ENCODE measurements at places on chromosomes 13 and 19.
A peak's percentile ranks its signal among the peaks of the same experiment; 100 is the strongest.

DNA sequence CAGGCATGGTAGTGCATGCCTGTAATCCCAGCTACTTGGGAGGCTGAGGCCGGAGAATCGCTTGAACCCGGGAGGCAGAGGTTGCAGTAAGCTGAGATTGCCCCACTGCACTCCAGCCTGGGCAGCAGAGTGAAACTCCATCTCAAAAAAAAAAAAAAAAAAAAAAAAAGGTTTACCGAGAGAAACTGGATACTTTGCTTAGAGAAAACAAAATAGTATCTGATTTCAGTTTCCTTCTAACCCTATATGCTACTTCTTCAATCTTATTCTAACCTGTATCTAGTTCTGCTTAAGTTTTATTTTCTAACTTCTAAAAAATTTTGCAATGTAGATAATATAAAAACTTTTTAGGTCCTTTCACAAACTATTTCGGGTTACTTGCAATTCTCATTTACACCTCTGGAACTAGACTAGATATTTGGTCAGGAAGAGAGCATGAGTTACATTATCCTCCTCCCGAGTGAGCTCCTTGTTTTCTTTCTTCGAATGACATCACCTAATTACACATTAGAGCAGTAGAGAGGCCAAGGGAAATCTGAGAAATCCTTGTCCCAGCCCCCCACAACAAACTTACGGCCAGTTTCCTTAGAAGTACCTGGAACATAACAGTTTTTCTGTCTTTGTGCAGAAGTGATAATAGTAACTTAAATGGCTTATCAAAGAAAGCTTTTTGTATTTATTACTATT lies 128.9 kb downstream of the B3GLCT start:
- no peak for DNase-seq

- DNase-seq: no peak
These were observed 137.1 kb downstream of the SLC7A1 start for GRCh38 chr13:29458419-29458818.

DNA sequence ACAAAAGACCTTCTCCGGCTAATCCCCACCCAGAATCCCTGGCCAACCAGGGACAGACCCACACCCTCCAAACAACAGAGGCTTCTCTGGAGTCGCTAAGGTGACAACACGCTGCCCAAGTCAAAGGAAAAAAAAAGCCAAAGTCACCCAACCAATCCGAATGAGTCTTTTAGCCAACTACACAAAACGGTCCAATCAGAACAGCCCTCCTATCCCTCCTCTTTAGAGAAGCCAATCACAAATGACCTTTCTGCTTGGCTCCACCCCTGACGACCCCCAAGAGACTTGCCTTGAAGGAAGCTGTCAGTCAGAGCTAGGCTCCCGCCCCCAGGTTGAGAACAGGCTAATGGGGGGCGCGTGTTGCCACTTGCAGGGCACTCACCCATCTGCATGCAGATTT lies 6.6 kb upstream of the FBXW9 start:
- peak; percentile 43 for DNase-seq

DNA sequence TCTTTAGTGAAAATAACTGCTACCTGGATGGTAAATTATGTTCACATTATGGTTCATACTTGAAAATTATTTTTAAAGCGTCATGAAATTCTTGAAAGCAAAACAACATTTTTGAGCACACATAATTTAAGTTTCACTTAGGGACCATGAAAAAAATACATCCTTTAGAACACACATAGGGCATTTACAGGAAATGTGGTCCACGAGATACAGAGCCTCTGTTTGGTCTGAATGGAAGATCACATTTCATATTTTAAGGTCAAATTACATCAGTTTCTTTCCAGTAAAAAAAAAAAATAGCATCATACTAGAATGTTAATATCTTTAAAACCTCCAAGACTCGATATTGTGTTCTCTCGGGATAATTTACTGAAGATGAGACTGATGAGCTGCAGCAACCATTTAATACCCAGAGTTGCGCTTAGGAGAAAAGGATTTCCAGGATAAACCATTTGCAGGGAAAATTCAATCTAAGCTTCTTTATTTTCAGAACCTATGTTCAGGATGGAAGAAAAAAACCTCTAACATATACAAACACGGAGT lies 720.7 kb downstream of the DIAPH3 start:
- no peak for DNase-seq

GRCh38 chr19:4388337-4389063 lies 11.8 kb downstream of the SH3GL1 start:
- DNase-seq: no peak

DNA sequence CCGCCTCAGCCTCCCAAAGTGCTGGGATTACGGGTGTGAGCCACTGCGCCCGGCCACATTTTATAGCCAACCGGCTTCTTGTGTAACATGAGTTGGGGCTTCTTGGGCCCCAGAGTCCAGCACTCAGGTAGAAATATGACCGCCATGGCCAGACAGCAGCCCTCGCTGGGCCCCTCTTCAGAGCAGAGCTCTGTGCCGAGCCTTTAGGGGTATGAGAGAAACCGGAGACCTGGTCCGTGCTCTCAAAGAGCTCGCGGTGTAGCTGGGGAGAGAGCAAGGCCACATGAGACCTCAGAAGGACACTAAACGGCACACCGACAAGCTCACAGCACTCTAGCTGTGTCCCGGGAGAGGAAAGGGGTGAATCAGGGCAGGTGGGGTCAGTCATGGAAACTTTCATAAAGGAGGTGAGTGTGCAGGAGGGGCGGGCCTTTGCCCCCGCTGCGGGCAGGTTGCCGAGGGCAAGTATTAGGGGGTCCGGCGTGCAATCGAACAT lies 15.8 kb downstream of the ACTN4 start:
- no peak for DNase-seq

DNA sequence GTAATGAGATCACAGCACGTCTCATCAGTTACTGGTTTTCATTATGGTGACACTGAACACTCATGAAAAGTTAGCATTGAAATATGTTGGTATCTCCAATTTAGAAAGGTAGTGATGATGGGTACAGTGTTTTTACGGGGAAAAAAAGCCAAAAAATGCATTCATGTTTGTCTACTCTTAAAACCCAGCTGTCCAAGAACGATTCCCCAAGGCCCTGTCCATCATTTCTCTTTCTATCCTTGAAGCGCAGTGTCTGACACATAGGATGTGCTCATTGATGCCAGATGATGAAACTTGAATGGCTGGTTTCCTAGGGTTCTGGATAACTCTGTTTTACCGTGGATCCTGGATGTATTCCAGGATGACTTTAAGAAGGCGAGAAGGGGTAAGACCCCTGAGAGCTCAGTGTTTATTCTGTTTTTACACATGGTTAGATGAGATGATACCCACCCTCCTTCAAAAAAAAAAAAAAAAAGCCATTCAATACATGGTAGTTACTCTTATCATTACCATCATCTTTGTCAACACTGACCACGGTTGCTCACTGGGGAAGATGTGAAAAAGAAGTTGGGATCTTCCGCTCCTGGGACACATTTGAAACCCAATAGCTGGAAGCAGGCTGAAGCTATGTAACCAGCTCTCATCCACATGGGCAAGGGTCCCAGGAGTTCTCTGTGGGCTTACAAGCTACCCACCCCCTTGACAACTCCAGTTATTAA lies 22.5 kb downstream of the SERP2 start:
- no peak for DNase-seq

GRCh38 chr19:1767464-1767933 lies 14.2 kb downstream of the ONECUT3 start:
- DNase-seq: peak; percentile 89

DNA sequence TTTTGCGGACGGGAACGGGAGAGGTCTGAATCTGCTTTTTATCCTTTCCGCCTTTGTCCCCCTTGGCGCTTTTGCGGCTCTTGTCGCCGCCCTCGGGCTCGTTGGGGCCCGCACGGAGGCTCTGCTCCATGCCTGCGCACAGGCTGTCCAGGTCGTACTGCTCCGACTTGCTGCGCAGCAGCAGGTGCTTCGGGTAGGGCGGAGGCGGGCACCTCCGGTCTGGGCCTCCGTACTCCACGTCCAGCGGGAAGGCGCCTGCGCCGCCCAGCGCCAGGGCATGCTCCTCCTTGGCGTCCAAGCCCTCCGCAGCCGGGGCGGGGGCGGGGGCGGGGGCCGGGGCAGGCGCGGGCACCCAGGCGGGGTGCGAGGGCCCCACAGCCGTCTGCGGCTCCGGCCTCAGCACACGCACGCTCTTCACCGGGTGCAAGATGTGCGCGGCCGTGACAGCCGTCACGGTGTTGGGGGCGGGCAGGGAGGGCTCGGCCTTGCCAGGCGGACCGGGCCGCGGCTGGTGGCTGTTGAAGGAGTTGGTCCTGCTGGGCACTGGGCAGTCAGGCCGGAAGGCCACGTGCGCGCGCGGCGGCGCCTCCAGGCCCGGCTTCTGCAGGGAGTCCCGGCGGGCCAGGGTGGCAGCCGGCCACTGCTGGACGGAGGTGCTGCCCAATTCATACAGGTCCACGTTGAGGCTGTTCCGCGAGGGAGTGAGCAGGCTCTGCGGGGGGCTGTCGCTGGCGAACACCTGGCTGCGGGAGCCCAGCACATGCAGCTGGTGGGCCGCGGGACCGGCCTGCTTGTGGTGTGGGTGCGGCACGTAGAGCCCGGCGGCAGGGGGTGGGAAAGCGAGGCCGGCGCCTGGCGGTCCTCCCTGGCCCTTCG lies 73.1 kb downstream of the LATS2 start:
- no peak for DNase-seq

DNA sequence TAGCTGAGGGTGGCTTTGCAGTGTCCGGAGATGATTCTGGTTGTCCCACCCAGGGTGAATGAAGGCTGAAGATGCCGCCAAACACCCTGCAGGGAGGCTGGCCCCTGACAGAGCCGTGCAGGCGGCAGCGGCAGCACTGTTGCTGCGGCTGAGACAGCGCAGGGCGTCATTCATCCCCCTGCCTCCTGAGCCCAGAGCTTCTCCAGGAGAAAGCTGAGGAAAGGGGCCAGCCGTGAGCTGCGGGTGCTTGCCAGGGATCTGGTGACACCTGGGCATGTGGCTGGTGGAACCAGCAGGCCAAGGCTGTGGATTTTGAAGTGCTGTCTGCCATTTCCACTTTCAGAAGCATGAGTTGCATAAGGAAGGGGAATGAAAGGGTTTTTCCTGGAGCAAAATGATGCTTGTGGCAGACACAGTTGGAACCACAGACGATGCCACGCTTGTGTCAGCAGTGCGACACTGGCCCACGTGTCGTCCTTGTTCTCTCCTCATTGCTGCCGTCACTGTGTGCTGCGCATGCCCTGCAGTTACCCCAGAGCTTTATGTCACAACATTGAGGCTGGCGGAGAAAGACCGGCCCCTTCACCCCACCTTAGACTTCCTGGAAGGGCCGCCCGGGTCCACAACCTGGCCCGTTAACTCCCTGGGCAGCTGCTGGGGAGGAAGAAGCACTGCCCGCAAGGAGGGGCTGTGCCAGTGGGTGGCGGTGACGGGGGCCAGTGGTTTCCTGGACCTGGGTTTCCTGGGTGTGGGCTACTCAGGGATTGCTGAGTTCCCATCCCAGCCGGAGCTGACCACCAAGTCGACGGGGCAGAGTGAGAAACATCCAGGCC lies 22.7 kb downstream of the TFDP1 start:
- DNase-seq: no peak

GRCh38 chr13:41019011-41019487 lies at the start of gene ELF1:
Gene ELF1, minus strand, starts transcription at chr13:41019316. Its CDS starts 37,262 bp downstream, at chr13:40982054.
- no peak for DNase-seq

- DNase-seq: peak; percentile 10
These were observed 1589.1 kb upstream of the SPRY2 start for GRCh38 chr13:81929988-81930387.

- no peak for DNase-seq
These were observed 30.3 kb downstream of the ZNF763 start for GRCh38 chr19:11995174-11995573.

DNA sequence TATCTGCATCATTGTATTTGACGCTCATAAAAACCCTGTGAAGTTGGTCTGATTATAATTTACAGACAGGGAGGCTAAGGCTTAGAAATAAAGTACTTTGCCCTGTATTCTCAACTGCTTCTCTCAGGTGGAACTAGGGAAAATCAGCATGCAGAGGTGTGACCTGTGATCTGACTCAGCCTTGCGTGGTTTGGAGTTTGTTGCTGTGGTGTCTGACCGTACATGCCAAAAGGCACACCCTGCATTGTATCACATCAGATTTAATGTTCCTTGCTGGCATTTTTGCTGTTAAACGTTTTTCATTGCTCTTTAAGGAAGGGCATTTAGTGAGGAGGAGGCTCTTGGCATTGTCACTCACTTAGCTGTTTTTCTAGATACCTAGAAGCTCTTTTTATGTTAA lies 58.8 kb upstream of the C1QTNF9B start:
- DNase-seq: no peak

Data from HuH-7 (cell line).